Fibroblast of skin of back (primary cell): ENCODE measurements at places on chromosomes 13 and 19.

GRCh38 chr19:44848812-44849447 is 2.8 kb downstream of the NECTIN2 start:
- no peak for DNase-seq

DNA sequence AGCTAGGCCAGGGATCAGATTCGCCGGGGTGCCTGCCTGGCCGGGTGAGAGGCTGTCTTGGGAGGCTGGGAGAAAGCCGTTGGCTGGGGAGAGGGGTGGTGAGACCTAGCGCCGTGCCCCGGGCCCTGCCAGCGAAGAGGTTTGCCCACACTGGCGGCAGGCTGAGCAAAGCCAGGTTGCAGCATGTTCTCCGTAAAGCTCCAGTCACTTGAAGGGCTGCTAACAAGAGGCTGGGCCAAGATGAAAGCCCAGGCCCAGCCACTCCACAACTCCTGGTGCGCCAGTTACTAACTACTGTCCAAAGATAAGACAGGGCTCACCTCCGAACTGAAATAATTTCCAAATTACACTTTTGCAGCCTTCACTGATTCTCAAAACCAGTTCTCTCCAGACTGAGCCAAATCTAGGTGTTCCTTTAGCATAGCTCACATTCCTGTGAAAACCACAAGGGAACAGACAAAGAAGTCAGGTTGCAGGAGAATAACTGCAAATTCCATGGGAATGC is 16.3 kb downstream of the ELAVL1 start:
- no peak for DNase-seq

- DNase-seq, result no peak
These were observed 2.5 kb downstream of the LIG4 start for GRCh38 chr13:108212886-108213285.

GRCh38 chr13:73687087-73687486 is 447.1 kb downstream of the KLF12 start:
- no peak for DNase-seq

DNA sequence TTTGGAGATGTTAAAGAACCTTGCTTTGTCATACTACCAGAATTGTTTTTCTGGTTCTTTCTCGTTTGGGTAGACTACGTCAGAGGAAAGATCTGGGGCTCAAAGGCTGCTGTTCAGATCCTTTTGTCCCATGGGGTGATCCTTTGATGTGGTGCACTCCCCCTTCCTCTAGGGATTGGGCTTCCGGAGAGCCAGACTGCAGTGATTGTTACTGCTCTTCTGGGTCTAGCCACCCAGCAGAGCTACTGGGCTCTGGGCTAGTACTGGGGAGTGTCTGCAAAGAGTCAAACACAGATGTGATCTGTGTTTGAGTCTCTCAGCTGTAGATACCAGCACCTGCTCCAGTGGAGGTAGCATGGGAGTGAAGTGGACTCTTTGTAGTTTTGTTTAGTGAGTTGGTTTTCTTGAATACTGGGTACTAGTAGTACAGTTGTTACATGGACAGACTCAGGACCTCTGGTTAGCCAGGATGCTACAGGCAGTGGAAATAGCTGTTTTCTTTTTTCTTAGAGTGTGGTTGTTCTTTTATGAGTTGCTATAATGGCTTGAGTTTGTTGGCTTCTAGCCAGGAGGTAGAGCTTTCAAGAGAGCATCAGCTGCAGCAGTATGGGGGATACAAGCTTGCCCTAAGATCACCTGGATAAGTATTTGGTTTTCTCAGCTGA is 34.4 kb downstream of the DNAJC15 start:
- peak; percentile 58 for DNase-seq

- peak; percentile 74 for DNase-seq
These were observed 29.2 kb downstream of the SYDE1 start for GRCh38 chr19:15136234-15136954.

- DNase-seq, result no peak
These were observed 2.7 kb upstream of the CEBPG start for GRCh38 chr19:33370783-33371182.

DNA sequence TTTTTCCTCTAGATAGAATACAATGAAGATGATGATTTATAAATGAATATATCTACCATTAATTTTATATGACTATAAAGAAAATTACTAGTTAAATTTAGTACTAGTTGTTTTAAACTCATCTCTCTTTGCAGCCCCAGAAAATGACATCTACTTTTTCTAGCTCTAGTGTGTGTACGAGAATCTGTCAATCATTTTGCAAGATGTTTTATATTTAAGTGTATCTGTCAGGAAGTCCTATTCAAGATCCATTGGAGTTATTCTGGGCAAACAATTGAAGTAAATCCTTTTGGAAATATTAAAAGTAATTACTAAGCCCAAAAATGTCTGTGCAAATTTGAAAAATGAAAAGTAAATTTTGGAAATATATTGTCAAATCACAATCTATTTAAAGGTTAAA is 144.3 kb upstream of the PCDH9 start:
- DNase-seq, result no peak

DNA sequence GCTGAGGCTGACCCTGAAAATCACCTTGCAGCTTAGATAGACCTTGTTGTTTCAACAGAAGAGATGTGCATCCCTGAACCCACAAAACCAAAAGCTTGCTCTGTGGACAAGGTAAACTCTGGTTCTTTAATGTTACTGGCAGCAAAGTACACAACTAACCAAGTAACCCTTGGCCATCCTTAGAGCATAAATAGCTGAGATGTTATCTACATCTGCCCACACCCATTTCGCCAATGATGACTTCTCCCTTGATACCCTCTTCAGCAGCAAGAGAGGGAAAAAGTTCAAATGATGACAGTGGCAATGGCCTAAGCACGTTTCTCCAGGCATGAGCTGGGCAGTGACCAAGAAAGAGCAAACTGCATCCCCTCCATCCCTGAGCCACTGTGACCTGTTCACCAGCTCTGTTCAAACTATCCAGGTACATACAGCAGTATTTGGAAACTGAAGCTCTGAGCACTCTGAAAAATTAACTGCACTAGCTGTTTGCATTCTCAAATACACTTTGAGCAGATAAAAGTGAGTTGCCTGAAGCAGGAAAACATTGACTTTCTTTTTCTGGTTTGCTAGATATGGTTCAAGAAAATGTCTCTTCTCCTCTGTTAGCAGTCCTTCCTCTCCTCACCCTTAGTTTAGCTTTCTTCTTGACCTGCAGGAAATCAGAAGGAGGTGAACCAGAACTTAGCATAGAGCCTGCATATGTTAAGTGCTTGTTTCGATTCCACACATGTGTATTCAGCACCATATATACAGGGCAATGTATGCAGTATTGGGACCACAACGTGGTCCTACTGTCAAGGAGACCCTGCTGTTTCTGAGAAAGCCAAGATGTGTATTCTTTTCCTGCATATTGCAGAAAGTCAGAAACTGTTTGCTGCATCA is 231.7 kb downstream of the FOXO1 start:
- DNase-seq, result no peak

DNA sequence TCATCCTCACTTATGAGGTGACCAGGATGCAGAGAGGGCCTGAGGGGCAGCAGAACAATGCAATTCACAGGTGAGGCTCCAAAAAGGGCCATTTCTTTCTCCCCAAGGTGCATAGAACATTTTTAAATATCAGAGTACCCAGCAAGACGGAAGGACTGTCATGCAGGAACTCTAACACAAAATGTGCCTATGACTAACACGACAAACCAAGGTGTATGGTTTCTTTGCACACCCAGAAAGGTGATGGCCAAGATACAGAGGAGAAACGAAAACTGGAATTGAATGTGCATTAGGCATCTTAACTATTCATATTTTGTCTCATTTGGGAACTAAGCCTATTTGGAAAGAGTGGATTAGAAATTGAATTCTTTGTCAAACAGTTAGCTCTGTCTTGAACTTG is 29.9 kb downstream of the SHISA2 start:
- no peak for DNase-seq

- DNase-seq, result peak; percentile 54
These were observed 30.4 kb upstream of the CYP4F8 start for GRCh38 chr19:15584541-15585115.

- DNase-seq, result no peak
These were observed 55.5 kb downstream of the GNG7 start for GRCh38 chr19:2646866-2647535.

- peak; percentile 52 for DNase-seq
These were observed 599 bp upstream of the ARHGEF7 start for GRCh38 chr13:111114362-111115060.

GRCh38 chr19:47239610-47240296 is 8.8 kb upstream of the BBC3 start:
- peak; percentile 61 for DNase-seq

DNA sequence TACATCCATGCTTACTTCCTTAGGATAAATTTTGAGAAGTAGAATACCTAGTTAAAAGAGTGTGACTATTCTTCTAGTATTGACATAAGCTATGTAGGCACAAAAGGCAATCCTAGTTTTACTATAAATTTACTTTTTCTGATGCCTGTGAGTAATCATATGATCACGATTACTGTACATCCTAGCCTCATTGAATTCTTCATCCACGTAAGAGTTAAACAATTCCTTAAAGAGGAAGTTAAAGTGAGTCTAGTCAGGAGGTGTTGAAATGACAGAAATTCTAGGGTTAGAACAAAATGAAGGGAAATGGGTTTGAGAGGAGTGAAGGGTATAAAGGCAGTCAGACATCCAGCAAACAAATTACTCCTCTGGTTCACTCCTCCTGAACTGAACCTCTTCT is at the start of gene ACOD1:
ACOD1 (plus strand) TSS at position 363 of the 400 bp plus-strand sequence. CDS start 48 bp downstream, outside the sequence.
- DNase-seq, result no peak

GRCh38 chr19:58429745-58430144 is 10.2 kb downstream of the ZNF132 start:
- DNase-seq, result no peak

DNA sequence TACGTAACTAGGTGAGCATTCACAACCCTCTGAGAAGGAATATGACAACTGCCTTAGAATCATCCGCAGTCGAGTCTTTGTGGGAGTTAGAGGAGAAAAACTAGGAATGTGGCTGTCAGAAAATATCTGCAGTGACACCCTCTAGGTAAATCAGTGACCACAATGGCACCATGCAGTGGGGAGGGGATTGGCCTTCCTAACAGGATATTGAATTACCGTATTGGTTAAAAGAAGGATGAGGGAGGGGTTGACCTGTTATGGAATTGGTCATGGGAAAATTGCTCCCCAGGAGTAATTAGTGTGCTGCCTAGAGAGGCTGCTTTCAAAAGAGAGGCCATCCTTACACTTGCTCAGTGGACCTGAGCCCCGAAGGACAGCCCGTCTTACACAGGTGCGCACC is 205.6 kb upstream of the SOX1 start:
- DNase-seq, result no peak

- no peak for DNase-seq
These were observed 13.8 kb downstream of the ZNF574 start for GRCh38 chr19:42089772-42090171.

- peak; percentile 1 for DNase-seq
These were observed 12.9 kb upstream of the CCDC169 start for GRCh38 chr13:36310417-36311108.

GRCh38 chr13:33963895-33964294 is 145.9 kb downstream of the RFC3 start:
- DNase-seq, result no peak

- no peak for DNase-seq
These were observed 28.3 kb downstream of the EFNA2 start for GRCh38 chr19:1313695-1314613.

DNA sequence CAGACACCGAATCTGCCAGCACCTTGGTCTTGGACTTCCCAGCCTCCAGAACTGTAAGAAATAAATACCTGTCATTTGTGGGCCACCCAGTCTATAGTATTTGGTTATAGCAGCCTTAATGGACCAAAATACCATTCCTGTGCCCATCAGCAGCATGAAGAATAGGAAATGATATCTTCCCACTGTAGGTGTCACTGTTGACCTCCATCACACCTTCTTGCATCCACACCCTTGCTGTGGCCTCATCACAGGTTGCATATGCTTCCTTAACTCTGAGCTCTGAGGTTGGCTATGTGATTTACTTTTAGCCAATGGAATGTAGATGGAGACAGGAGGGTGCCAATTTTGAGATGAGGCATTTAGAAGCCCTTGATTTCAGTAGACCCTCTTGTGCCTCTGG is 242.0 kb upstream of the TSHZ3 start:
- DNase-seq, result no peak

- no peak for DNase-seq
These were observed 2.7 kb upstream of the SERPINE3 start for GRCh38 chr13:51336746-51337145.

GRCh38 chr19:30175987-30176386 is 196.2 kb upstream of the ZNF536 start:
- DNase-seq, result no peak

DNA sequence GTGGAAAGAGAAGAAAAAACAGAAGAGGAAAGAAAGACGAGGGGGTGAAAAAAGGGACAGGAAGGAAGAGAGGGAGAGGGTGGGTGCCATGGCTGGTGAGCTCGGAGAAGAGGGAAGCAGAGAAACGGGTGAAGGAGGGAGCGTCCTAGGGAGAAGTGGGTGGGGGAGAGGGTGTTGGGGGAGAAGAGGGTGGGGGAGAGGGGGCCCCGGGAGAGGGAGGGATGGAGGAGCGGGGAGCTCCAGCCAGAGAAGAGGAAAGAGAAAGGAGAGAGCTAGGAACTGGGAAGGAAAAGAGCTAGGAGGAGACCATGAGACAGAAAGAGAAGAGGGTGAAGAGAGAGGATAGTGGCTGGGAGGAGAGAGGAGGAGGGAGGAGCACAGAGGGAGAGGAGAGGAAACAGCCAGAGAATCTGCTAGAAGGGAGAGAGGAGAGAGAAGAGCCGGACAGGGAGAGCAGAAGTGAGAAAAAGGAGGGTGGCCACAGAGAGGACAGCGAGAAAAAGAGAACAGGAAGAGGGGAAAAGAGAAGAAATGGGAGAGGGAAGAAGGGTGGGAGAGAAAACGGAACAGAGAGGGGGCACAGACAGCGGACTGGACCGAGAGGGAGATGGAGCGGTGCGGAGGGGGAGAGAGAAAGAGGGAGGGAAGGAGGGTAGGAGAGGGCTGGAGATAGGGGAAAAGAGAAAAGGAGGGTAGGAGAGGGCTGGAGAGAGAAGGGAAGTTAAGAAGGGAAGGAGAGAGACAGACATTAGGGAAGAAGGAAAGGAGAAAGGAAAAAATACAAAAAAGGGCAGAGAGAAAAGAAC is 11.9 kb upstream of the GARIN5A start:
- no peak for DNase-seq

DNA sequence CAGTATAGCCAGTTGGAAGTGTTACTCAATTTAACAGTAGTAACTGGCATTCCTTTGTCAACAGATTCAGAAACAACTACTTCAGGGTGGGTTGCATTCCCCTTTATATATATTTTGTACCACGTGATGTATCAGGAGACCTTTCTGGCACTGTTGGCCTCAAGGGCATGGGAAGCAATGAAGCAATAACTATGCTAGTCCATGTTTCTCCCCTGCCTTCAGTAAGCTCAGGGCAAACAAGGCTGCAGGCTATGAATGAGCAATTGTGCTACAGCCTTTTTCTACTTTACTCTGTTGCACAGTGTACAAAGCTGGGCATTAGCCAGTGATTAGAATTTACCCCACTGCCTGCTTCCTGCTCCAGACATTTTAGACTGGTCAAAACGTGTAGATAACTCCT is 348.8 kb downstream of the GPC5 start:
- no peak for DNase-seq

- DNase-seq, result no peak
These were observed 67.8 kb downstream of the SUCLA2 start for GRCh38 chr13:47932950-47933923.
